Motor neuron (in vitro differentiated cells): ENCODE measurements at places on chromosomes 2 and 18.

- ATAC-seq: no peak
Measured at GRCh38 chr2:167136879-167137596, 248.8 kb downstream of the XIRP2 start.

DNA sequence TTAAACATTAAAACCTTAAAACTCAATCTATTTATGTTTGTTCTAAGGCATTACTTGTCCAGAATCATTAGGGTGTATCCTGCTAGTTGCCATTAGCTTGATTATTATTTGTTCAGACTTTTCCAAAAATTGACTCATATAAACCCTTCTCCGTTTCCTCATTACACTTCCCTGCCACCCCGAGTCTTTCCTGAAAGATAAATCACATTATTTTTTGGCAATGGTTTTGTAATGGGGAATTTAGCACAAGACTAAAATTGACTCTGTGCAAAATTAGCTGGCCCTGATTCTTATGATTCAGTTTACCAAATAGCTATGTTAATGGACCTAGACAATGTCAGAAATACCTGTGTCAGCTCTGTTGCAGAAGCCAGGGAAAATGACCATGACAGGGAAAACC lies 112.2 kb upstream of the NT5C1B start:
- ATAC-seq: no peak

DNA sequence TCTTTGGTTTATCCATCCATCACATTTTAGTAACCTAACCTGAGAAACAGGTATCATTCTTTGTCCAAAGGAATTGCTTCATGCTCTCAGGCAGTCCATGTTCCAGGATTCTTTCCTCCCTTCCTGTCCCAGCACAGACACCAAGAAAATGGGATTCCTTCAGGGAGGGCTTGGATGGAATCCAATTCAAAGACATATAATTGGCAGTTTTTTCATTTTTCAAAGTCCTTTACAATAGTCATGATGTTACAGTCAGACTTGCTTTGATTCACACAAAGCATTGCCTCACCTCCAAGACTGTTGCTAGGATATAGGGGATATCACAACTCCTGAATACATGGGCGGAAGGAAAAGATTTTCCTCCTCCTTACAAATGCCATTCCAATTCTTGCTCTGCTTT lies 241.4 kb upstream of the ACVR2A start:
- ATAC-seq: no peak

DNA sequence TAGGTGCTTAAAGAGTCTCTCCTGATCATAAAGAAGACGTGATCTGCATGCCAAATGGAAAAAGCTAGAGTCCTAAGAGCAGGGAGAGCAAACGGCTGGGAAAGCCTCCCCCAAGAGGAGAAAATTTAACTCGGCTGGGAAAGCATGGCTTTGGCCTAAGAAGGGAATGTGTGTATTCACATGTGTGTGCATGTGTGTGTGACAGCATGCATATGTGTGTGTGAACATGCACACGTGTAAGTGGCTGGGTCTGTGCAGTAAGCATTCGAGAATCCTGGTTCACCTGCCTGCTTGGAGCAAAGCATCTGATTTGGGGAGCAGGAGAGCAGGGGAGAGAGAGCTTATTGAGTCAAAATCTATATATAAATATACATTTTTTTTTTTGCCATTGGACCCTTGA lies 30.1 kb upstream of the BCL11A start:
- no peak for ATAC-seq

- ATAC-seq: peak; percentile 57
Measured at GRCh38 chr2:63788071-63788470, 53.6 kb upstream of the UGP2 start.

DNA sequence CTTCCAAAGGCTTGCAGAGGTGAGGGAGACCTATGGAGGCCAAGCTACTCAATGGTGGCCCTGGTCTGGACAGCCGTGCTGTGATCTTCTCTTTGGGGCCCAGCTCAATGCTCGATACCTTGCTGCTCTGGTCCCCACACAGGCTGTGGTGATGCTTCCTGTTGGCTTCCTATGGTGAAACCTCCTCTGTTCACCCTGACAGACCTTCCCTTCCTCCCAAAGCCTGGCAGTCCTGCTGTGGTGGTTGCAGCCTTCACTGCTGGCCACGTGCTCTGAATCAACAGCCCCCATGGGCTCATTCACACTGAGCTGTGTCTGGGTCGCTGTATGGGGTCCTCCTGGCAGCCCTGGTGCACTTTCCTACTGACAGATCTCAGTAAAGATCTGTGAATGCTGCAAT lies 31.0 kb upstream of the GALR1 start:
- ATAC-seq: no peak

- peak; percentile 86 for ATAC-seq
Measured at GRCh38 chr2:219737270-219737691, 109.9 kb downstream of the SLC4A3 start.

DNA sequence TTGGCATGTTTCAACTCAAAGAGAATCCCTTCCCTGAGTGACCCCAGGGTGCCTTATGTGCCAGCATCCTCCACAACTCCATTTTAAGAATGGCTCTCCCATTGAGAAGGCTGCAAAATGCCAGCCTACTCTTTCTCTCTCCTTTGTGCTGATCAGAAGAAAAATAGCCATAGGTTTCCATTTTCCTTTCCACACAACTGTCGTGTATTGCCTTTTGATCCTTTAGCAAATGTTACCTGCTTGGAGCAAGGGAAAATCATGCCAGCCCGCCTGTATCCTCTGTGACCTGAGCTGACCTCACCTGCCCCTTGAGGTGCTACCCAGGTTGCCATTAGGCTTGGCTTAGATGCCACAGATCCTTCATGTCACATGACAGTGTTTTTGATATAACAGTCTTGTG lies 38.8 kb downstream of the DPYSL5 start:
- no peak for ATAC-seq

GRCh38 chr18:56175330-56176001 lies 462.9 kb downstream of the TXNL1 start:
- ATAC-seq: no peak

- ATAC-seq: no peak
Measured at GRCh38 chr2:241768251-241768711, 8.3 kb upstream of the GAL3ST2 start.

GRCh38 chr2:70115646-70116442 lies 28.6 kb downstream of the PCBP1 start:
- ATAC-seq: no peak

- ATAC-seq: no peak
Measured at GRCh38 chr2:103781313-103781712, 1019.5 kb downstream of the TMEM182 start.

GRCh38 chr18:36624451-36625167 lies 204.2 kb downstream of the TPGS2 start:
- ATAC-seq: no peak

GRCh38 chr2:160205505-160205904 lies 5.4 kb upstream of the ITGB6 start:
- ATAC-seq: peak; percentile 29

- ATAC-seq: peak; percentile 66
Measured at GRCh38 chr2:233976690-233977294, 59.6 kb downstream of the TRPM8 start.

DNA sequence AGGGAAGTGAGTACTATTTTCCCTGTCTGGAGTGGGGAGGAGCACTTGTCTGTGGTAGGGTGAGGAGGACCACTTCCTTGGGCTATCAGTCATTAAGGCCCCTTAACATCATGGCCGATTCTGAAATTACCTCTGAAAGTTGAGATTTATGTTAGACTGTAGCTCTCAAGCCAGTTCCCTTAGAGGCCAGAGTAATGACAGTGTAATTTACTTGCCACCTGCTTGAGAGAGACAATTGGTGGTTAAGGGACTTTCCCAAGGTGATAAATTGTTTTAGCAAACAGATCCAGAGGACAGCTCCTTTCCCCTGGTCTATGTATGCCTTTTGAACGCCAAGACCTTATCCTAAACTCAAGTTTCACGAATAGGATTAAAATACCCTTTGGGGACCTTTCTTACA lies 56.1 kb downstream of the NEDD4L start:
- ATAC-seq: no peak

DNA sequence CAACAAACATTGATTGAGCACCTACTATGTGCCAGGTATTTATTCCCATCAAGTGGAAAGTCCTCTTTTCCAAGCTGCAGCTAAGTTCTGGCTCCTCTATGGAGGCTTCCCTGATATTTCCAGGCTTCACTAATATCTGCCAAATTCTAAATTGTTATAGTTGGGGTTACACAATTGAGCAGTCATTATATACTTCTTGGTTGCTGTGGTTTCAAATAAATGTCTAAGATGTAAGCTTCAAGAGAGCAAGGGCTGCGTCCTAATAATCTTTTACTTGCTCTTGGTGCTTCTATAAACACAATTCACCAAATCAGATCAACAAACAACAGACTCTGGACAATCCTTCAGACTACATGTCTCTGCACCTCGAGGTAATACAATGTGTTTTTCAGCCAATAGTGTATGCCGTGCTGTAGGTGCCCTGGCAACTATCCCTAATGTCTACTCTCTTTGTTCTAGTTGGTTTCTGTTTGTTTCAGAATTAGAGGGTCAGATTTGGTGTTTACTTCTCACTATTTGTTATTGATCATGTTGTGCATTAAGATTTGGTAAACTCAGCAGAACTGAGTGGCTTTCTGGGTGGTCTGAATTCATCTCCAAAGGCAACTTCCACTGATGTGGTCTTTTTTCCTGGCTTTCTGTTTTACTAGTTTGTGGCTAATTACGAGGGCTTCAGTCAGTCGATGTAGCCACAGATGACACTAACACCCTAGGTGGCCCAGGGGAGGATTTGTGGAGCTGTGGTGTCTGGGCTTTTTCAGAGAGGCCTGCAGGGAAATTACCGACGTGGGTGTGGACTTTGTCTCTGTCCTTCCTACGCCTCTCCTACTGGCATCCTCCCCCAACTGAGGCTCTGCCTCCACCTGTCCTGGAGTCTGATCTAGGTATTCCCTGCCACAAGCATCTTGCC lies 50.4 kb downstream of the CDCA7 start:
- ATAC-seq: no peak

- ATAC-seq: no peak
Measured at GRCh38 chr2:101120124-101120996, 30.8 kb downstream of the TBC1D8 start.

DNA sequence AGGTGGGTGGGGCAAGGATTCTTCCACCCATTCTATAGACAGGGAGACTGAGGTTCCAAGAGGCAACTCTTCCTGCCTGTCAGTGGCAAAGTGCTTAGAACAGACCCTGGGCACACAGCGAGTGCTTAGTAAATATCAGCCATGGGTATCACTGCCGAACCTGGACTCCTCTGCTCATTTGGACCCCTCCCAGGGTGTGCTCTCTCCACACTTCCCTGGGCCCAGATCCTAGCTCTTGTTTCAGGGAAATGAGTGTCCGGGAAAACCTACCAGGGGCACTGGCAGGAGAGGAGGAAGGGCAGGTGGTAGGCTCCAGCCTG lies 136.3 kb downstream of the CYP26B1 start:
- no peak for ATAC-seq

DNA sequence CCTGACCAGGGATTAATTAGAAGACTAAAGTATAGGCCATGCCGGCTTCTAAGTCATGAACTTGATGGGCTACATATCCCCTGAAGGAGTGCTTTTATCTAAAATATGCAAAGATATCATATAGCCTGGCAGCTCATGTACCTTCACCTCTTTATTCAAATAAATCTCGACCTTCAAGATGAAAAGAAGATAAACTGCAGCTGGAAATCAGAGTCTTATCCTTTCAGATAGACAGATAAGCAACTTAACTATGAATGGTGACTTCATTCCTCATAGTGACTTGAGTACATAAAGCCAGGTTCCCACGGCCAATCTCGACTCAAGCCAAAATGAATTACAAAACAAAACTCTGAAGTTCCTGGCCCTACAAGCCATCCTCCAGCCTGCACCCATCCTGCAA lies 165.3 kb upstream of the KLHL29 start:
- ATAC-seq: no peak

DNA sequence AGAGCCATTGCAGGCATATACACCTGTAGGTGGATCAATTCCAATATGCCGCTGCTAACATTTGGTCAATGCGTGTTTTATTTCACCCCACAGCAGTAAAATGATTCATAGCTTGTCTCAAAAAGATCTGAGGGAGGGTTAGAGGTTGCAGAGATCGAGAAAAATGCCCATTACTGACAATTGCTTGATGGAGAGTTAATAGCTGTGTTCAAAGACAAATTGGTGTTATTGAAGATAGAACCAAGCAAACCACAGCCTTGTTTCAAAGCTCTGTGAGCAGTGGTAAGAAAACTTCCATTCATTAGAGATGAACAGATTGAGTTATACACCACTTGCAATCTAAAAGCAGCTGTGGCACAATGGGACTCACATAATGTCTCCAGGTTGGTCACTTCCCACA lies 95.4 kb downstream of the KCNE4 start:
- ATAC-seq: no peak

GRCh38 chr2:144511226-144511810 lies 8.6 kb downstream of the ZEB2 start:
- ATAC-seq: no peak

DNA sequence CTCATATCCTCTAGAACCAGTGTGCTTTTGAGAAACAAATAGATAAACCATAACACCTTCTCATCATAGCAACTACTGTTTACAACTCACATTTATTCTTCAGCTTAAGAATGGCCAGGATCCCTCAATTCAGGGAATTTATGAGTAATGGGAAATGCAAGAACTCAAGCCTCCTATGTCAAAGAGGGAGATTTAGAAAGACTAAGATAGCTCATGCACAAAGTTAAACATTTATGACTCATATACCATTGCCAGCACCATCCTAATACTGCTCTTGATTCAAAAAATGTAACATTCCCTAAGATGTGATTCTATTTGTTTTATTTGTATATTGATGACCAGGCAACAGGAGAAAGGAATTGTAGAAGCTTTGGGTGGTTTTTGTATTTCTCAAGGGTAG lies 172.8 kb downstream of the CYP26B1 start:
- no peak for ATAC-seq

- ATAC-seq: no peak
Measured at GRCh38 chr2:12251121-12251520, 465.6 kb upstream of the TRIB2 start.
